Brain pericyte (primary cell): ENCODE measurements at places on chromosomes 4 and X.

DNA sequence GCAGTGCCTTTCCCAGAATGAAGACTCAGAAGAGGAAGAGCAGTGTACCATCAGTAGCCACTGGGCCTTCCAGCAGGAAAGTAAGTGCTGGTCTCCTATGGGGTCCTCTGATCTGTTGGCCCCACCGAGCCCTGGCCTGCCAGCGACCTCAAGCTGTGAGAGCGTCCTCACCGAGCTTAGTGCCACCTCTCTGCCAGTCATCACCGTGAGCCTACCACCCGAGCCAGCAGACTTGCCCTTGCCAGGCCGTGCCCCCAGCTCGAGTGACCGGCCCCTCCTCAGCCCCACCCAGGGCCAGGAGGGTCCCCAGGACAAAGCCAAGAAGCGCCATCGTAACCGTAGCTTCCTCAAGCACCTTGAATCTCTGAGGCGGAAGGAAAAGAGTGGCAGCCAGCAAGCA, 69.7 kb downstream of the STARD8 start:
- DNase-seq: no peak

DNA sequence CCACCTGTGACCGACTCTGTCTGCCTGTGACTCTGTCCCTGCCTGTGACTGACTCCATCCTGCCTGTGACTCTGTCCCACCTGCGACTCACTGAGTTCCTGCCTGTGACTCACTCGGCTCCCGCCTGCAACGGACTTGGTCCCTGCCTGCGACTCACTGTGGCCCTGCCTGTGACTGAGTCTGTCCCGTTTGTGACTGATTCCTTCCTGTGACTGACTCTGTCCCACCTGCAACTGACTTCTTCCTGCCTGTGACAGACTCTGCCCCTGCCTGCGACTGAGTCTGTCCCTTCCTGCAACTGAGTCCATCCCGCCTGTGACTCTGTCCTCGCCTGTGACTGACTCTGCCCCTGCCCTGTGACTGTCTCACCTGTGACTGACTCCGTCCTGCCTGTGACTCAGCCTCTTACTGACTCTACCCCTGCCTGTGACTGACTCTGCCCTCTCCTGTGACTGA, 9.6 kb upstream of the UVSSA start:
- DNase-seq: no peak

DNA sequence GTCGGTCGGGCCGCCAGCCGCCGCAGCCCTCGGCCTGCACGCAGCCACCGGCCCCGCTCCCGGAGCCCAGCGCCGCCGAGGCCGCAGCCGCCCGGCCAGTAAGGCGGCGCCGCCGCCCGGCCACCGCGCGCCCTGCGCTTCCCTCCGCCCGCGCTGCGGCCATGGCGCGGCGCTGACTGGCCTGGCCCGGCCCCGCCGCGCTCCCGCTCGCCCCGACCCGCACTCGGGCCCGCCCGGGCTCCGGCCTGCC, 213 bp downstream of the NFKB1 start:
- DNase-seq: no peak

DNA sequence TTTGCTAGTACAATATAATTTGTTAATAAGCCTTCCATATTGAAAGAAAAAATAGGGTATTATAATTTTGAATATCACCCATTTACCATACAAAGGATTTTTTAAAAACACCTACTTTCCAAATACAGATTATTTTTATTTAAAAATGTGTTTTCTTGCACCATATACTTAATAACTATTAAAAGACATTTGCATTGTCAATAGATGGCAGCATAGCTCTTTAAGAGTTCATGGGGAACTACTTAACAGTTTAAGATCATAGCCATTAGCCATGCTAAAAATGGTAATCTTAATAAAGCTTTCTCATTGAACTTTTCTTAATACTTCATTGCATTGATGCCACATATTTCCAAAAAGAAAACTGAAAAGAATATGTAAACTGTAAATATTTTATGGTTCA, 1995.9 kb downstream of the C4orf33 start:
- no peak for DNase-seq

DNA sequence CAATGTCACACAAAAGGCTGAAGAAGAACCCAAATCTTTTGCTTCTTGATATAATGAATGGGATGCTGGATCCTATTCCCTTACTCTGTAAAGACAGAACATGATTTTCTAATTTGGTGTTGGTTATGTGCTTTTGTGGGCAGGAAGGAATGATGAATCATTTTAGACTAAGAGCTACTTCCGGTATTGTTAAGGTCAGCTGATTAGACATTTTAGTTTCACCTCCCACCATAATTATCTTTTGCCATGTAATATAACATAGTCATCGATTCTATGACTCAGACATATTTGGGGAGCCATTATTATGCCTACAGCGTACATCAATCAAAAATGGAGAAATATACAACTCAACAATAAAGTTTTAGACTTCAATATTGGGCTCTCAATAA, 265.3 kb downstream of the ZNF674 start:
- DNase-seq: no peak

GRCh38 chr4:81600520-81601357, 129.0 kb upstream of the RASGEF1B start:
- no peak for DNase-seq

GRCh38 chr4:87677731-87678130, 27.7 kb downstream of the DMP1 start:
- no peak for DNase-seq

GRCh38 chrX:110004215-110004614, 1.3 kb downstream of the TMEM164 start:
- DNase-seq: no peak

DNA sequence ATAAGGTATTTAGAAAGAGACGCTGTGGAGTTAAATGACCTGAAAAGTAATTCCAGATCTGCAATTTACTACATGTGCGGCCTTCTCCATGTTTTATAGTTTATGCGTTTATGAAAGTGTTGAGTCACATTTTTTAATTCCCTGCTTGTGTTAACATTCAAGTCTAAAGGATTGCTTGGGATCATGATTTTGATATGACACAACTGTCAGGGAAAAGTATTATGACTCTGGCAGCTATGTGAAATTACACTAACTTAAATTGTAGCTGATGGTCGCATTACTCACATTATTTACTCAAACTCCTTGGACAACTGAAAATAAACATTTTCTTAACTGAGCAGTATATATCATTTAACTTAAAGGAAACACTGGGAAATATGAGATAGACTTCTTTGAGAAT, 14.3 kb upstream of the GABRB1 start:
- no peak for DNase-seq

DNA sequence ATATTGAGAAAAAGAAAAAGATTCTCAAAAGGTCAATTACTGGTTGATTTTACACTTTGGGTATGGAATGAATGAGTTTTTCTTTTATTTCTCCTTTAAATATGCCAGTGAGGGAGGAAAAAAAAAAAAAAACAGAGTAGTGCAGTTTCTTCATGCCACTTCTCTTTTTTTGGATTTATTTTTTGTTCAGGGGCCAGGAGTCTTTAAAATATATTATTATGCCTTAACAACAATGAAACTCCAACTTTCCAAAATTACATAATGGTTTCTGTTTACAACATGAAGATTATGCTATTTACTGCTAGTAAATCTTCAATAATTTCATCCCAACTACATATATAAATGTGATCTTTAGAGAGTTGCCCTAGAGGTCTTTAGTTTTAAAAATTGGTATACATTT, 31.9 kb downstream of the DTHD1 start:
- DNase-seq: no peak

- DNase-seq: no peak
Measured at GRCh38 chrX:97806238-97806637, 922.5 kb downstream of the RPA4 start.

GRCh38 chr4:120903419-120903818, 19.1 kb downstream of the PRDM5 start:
- DNase-seq: no peak

DNA sequence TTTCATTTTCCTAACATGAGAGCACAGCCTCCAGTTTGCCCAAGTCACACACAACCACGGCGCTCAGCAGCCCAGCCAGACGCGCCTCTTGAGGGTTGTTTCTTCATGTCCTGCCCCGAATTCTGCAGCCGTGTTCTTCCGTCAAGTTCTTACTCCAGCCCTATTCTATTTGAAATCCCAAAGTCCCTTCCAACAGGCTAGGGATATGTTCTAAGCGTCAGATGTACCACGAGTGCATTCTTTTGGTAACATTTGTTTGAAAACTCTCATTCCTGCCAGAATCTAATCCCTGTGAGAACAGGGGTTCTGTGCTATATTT, 23.1 kb downstream of the ACSL1 start:
- no peak for DNase-seq

- no peak for DNase-seq
Measured at GRCh38 chr4:99276417-99276816, 14.4 kb downstream of the ADH1A start.

DNA sequence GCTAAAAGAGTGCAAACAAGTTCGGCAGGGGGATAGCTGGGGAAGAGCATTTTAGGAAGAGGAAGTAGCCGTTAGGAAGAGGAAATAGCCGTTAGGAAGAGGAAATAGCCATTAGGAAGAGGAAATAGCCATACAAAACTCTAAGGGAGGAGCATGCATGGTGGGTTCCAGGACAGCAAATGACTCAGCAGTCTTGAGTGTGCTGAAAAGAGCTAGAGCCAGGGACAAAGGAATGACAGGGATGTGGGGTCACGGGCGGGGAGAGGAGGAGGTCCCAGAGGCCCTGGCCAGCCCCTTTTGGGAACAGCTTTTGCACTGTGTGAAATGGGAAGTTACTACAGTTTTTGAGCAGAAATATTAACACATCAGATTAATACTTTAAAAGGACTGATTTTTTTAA, 882.6 kb downstream of the TRIML1 start:
- DNase-seq: no peak

DNA sequence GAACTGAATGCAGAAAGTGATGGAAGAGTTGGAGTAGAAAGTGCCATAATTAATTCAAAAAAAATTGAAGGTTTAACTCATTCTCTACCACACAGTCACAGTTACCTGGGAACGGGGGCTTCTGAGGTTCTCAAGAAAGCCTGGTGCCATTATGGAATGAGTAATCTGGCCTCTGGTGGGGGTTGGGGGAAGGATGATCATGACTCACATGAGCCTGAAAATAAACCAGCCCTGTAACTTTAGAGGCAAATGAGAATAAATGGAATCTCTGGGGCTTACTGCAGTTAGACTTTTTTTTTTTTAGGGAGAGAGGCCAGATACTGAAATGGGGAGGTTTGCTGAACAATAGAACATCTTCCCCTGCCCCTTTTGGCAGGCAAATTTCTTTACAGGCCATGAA, 55.3 kb downstream of the SOD3 start:
- DNase-seq: peak; percentile 42

GRCh38 chr4:85807247-85807950, 332.4 kb downstream of the ARHGAP24 start:
- peak; percentile 74 for DNase-seq

DNA sequence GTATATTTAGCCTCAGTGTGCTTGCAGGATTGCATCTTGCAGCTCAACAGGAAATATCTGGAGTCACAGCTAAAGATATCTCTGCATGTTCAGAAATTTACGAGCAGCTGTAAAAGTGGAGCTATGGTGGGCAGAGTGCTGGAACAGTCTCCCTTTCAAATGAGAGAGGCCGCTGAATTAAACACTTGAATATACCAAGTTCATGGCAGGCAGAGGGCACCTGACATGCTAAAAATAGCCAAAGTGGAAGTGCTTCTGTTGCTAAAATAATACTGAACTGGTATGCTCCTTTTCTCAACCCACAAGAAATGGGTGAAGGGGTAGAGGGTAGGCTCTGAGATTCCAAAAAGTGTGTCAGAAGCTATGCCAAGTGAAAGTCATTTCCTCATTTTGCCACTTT, 98.1 kb downstream of the MGST2 start:
- no peak for DNase-seq

DNA sequence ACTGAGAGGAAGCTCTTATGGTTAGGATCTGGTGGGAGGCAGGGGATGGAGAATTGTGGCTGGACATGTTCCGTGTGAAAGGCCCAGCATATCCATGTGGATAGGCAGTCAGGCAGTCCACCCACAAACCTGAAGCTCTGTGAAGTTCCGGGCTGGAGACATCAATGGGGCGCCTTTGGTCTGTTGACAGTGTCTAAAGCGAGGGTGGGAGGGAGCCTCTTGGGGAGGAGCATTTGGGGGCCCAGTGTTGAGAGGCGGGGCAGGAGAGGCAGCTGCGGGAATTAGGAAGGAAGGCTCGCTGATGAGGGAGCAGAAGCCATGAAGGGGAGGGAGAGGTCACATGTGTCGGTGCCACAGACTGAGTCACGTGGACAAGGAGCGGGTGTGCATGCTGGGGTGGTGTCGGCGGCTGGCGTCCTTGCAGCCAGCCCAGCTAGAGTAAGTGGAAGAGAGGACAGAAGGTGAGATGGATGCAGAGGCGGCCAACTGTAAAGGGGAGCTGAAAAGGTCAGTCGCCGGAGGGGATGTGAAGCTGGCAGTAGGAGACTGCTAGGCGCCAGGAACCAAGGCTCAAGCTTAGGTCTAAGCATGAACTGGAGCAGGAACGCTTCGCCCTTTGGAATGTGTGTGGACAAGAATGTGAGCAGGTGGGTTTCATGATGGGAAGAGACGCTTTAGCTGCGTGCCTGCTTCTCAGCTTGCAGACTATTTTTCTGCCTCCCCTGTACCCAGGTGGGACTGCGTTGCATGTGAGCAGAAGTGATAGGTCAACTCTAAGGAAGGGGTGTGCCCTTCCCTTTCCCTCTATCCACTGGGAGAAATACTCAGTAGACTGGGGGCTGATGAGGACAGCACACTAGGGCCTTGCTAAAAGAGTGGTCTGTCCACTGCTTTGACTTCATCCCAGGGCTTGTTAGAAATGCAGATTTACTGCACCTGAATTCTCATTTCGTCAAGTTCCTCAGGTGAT, 44.0 kb upstream of the TLR2 start:
- DNase-seq: no peak

GRCh38 chr4:164606478-164606877, 147.5 kb upstream of the SMIM31 start:
- no peak for DNase-seq

- no peak for DNase-seq
Measured at GRCh38 chr4:127856196-127856812, 24.4 kb upstream of the PLK4 start.

- DNase-seq: no peak
Measured at GRCh38 chrX:118164138-118164537, 47.5 kb upstream of the KLHL13 start.

DNA sequence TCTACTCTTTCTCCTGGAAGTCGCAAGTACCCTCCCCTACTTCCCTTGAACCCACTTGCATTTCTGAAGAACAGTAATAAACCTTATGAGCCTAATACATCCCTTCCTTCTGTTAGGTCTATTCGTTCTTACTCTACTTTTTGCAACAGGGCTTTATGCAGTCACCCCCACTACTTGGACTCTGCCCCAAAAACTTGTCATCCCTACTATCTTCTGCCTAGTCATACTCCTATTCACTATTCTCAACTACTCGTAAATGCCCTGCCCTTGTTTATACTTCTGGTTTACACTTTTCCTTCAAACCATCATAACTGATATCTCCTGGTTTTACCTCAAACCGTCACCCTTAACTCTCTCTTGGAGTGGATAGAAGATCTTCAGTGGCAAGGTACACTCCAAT, 55.2 kb upstream of the SLIT2 start:
- DNase-seq: no peak

GRCh38 chrX:101693476-101693875, 33.8 kb upstream of the ARMCX2 start:
- no peak for DNase-seq

GRCh38 chrX:88672261-88672660, 74.8 kb upstream of the CPXCR1 start:
- no peak for DNase-seq
